ENCODE measurements at places on chromosomes 5 and 9. TPM values are rescaled to one million over a fixed set of nuclear protein-coding genes. Genes with fewer than 3 reads are reported as not detected.

The CYSRT1 gene
- 0.30 TPM for total RNA-seq

The GABRB2 gene
- 0.30 TPM for total RNA-seq

The CORO2A gene
- 0.30 TPM for total RNA-seq

The LCN9 gene
- not detected for total RNA-seq

The ACSL6 gene
- total RNA-seq: under 0.01 TPM

The PRDM12 gene
- total RNA-seq: not detected

The CAMK4 gene
- 10.3 TPM for total RNA-seq

The MTRR gene
- 28.5 TPM for total RNA-seq

The SPINK5 gene
- total RNA-seq: not detected

The LHX3 gene
- total RNA-seq: not detected

The NCS1 gene
- total RNA-seq: 127 TPM

The FSTL4 gene
- not detected for total RNA-seq
